ENCODE measurements at places on chromosomes 3 and 15.

- DNase-seq, result no peak
Measured at GRCh38 chr3:61928776-61929314, 367.5 kb downstream of the PTPRG start.

DNA sequence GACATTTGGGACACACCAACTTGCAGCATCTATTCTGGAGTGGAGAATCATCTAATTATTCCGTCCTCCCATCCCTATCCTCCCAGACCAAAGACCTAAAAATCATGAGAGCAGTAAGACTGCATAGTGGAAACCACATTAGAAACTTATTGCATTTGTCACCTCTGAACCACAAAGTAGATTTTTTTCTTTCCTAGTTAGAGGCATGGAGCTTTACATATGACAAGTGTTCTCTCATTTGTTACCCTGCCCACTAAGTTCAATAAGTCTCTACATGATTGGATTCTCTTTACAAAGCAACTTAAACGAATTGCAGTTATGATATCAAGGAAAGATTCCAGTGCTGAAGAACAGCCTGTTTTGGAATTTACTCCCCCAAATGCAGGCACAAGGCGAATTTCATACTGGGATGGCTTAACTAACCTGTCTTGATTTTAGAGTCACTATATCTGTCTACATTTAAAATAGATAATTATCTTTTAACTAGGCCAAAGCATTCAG lies 42.3 kb upstream of the LRRFIP2 start:
- DNase-seq, result no peak

DNA sequence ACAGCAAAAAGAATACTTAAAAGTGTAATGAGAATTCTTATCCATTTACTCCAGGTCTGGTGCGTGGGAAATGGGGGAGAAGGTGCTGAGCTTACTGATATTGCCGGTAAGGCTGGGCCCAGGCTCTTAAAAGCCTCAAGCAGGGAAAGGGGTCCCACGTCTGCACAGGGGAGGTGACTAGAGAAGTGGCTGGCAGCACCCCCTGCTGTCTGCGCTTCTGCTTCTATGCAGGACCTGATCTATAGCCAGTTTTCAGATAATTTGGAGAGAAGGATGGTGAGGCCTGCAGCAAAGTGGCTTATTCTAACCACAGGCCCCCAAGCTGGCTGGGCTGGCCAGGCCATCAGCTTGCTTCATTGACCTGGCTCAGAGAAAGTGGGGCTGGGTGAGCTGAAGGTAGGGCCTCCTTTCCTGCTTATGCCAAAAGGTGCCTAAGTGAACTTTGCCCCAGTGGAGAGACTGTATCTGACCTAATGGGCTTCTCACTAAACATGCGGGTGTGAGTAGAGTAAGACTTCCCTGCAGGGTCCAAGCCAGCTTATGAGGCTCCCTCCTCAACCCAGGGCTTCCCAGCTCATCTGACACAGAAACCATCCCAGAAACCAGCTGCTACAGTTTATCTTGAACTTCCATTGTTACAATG lies 30.9 kb upstream of the ATP1B3 start:
- DNase-seq, result peak; percentile 67

- DNase-seq, result no peak
Measured at GRCh38 chr3:10443272-10444109, 61.9 kb downstream of the ATP2B2 start.

DNA sequence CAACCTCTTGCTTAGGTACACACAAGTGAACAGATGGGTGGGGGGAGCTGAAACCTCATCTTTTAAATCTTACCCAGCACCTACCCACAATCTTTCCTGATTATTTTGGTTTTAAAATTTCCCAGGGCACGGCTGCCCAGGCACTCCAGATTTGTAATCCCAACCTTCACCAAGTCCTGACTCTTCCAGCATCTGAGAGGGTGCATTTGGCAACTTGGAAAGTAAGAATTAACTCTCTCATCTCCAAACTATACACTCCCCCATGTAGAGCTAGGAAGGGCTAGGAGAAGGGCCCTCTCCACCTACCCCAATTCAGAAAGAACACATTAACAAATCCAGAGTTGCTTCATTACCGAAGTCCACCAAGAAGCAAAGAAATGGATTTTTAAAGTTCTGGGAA lies 41.7 kb upstream of the PRICKLE2 start:
- DNase-seq, result no peak

- no peak for DNase-seq
Measured at GRCh38 chr15:64058279-64058678, 12.0 kb upstream of the DAPK2 start.

DNA sequence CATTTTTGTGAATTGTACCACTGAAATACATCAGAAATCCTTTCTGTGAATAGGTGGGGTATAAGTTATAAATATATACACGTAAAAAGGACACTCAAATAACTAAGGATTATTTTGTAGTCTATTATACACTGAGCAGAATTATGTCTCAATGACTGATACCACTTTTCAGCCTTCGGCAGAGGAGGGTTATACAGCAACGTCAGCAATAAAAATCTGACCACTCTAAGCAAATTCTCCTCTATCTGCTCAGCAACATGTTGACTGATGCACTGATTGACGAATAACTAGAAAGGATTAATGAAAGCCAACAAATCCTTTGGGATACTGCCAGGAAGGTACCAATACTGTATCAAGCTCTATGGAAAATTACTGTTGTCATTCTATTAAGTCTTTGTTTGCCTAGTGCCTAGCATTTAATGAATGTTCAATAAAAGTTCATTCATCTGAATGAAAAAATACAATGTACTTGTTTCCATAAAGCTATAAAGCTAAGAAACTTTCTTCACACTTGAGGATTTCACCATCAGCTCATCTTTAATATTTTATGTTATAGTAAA lies 5.2 kb downstream of the ARPP19 start:
- no peak for DNase-seq

DNA sequence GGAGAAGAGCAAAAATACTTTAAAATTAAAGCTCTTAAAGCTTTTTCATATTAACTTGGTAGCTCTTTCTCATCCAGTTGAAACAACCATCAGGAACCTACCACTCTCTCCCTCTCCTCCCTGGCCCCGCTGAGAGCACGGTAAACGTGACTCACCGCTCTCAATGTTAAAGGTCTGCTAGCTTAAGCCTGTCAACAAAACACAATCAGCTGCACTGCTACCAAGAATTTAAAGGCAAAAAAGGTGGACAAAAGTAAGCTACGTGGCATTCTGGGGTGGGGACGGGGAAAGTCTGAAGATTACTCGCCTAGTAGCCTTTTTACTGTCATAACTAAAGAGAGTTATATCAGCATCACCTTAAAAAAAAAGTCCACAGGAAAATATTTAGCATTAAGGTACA lies 8.4 kb upstream of the GP5 start:
- DNase-seq, result no peak

GRCh38 chr3:8254489-8254888 lies 247.1 kb upstream of the LMCD1 start:
- DNase-seq, result no peak

DNA sequence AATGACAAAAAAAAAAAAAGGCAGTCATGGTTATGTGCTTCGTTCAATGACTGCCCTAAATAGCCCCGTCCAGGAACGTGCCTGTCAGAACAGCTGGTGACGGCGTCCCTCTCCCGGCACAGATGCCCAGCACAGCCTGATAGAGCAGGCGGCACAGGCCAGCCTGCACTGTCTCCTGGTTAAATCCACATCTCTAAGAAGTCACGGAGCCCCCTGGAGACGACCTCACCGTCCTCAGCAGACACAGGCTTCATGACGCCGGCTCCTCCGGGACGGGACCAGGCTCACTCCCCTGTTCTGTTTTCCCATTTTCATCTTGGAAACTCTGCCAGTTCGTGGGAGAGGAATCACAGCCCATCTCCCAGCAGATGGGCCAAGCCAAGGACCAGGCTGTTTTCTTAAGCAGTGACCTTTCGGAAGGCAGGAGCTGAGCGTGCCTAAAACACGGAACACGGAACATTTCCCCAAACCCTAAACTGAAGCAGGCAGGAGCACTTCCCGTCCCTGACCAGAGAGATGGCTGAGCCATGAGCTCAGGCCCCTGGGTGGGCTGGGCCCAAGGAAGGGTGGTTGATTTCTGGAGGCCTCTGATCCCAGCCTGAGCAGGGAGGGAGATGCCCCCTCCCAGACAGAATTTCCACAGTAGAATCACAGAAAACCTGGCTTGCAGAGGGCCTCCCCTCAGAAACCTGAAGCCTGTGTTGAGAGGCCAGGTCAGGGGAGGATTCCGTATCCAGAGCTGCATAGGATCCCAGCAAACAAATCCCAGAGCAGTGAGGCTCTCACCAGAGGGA lies 35.9 kb downstream of the ADCY5 start:
- no peak for DNase-seq

- peak; percentile 75 for DNase-seq
Measured at GRCh38 chr15:34708422-34708821, 46.4 kb downstream of the GJD2 start.

DNA sequence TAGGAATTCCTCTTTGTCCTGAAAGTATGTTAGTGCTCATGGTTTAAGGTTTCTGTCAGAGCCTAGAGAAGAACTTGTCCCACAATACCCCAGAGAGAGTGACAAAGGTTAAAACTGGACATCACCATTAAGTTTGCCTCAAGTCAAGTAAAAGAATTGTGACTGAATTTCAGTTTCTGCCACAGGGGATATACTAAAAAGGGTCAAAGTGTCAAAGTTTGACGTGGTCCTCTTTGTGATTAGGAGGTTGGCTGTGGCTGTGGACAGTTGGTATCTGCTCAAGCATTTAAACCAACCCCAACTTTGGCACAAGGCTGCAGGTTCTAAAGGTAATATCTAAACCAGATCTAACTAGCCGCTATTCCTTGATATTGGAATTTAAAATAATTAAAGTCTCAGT lies 26.1 kb downstream of the FMN1 start:
- DNase-seq, result no peak

- DNase-seq, result no peak
Measured at GRCh38 chr3:67329358-67329757, 325.1 kb downstream of the SUCLG2 start.

- no peak for DNase-seq
Measured at GRCh38 chr3:17811646-17812045, 69.2 kb upstream of the TBC1D5 start.

GRCh38 chr3:13683288-13683687 lies 134.4 kb downstream of the FBLN2 start:
- no peak for DNase-seq

DNA sequence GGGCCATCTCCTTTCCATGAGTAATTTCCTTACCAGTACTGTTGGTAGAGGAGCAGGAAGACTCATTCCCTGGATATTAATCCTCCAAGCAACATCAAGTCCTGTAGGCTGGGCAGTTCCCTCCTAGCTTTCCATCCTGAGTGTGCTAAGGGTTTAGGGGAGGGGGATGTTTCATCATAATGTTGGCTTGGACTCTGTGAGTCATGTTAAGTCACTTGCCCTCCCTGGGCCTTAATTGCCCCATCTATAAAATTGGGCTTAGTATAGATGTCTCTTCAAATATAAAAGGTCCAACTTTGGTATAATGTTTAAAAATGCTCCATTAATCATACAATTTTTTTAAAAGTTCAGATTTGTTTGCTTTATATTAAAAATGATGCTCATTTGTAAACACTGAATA lies 52.7 kb downstream of the TLE3 start:
- DNase-seq, result no peak

Measured in hematopoietic multipotent progenitor cell treated with erythropoietin and hydrocortisone succinate and interleukin-3 and kit ligand, for 4 days (in vitro differentiated cells).